ENCODE measurements at places on chromosomes 4 and X. TPM values are rescaled to one million over a fixed set of nuclear protein-coding genes. Genes with fewer than 3 reads are reported as not detected.

USP51 gene
- total RNA-seq: 0.17 TPM

DNA sequence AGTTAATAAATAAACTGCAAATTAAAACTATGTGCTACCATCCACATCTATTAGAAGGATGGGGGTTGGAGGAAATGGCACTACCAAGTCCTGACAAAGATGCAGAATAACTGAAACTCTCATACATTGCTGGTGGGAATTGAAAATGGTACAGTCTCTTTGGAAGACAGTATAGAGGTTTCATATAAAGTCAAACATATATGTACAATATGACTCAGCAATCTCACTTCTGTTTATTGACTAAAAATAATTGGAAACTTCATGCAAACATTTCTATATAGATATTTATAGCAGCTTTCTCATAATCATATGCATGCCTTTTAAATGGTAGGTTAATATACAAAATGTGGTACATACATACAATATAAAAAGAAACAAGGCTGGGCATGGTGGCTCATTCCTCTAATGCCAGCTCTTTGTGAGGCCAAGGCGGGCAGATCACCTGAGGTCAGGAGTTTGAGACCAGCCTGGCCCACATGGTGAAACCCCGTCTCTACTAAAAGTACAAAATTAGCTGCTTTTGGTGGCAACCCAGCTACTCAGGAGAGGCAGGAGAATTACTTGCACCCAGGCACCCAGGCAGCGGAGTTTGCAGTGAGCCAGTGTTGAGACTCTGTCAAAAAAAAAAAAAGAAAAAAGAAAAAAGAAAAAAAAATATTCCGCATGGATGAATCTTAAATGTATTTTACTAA lies 225.0 kb upstream of the CXXC4 start:
- no peaks in the 10 kb centered on the region for H3K4me1 ChIP-seq
- DNase-seq: no peak
- no peaks in the 10 kb centered on the region for H3K36me3 ChIP-seq
- no peak overlapping the region for H3K4me3 ChIP-seq
- no peak overlapping the region for H3K27ac ChIP-seq

GRCh38 chr4:77148078-77148477 lies 8.9 kb upstream of the CCNG2 start:
- H3K27ac ChIP-seq: no peak overlapping the region
- H3K36me3 ChIP-seq: no peaks in the 10 kb centered on the region
- H3K27me3 ChIP-seq: no peaks in the 10 kb centered on the region
- H3K4me1 ChIP-seq: peaks cover 26% of the 10 kb centered on the region

DNA sequence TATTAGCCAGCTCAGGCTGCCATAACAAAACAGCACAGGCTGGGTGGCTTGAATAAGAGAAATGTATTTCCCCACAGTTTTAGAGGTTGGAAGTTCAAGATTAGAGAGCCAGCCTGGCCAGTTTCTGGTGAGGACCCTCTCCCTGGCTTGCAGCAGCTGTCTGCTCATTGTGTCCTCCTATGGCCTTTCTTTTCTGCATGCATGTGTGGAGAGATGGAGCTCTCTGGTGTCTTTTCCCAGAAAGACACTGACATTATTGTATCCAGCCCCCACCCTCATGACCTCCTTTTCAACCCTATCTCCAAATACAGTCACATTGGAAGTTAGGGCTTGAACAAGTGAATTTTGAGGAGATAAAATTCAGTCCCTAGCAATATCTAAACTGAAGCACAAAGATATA lies 263.8 kb upstream of the PABPC4L start:
- no peaks in the 10 kb centered on the region for H3K4me1 ChIP-seq
- no peak overlapping the region for H3K27ac ChIP-seq
- no peak for DNase-seq
- H3K4me3 ChIP-seq: no peak overlapping the region

DNA sequence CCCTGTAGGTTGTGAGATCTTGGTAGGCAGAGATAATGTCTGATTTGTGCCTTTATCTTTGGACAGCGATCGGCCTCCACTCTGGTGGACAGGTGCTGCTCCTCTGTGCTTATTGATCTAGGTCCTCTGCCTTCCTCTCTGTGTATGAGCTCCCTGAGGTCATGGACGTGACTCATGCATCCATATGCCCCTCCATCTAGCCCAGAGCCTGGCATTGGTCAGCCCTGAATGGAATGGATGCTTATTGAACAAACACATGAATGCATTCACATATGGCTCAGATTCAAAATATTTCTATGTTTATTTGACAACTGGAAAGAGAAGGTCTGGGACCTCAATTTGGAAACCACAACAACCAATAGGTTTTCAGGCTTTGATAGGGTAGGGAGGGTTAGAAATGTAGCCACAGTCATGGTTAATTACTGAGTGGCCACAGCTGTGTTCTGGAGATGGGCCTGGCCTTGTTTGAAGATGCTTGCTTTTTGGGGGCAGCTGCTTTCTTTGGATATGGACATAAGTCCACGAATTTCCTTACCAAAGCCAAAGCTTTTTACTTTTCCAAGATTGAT lies 76.2 kb downstream of the SEL1L3 start:
- no peak overlapping the region for H3K27ac ChIP-seq
- no peaks in the 10 kb centered on the region for H3K27me3 ChIP-seq
- H3K4me1 ChIP-seq: no peaks in the 10 kb centered on the region
- no peak for DNase-seq
- no peak overlapping the region for H3K4me3 ChIP-seq

DNA sequence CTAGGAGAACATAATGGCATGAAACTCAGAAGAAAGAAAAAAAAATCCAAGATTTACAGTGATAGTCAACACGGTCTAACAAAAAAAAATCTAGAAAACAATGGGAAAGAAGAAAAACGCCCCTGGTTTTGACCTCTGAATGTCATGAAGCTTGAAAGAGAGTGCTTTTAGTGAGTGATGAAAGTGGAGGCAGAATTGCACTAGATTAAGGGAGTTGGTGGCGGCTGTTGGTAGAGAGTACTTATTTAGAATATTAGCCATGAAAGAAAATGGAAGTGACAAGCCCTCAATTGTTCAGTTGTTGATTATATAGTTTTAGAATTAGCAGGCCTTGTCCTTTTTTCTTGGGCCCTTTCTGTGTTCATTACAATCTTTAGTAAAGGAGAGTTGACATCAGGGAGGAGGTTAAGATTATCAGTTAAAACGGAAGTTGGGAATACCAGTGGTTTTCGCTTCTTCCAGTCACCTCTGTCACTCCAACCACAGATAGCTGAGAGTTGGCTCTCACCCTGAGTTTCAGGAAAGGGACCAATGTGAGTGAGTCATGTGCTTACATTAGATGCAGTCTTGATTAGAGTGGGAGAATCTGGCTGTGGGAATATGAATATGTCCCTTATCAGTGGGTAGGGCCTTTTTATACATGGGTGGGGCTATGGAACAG lies 29.7 kb downstream of the EREG start:
- H3K27ac ChIP-seq: peak overlapping the region; percentile 55
- H3K4me3 ChIP-seq: no peak overlapping the region
- H3K27me3 ChIP-seq: no peaks in the 10 kb centered on the region
- peaks cover 19% of the 10 kb centered on the region for H3K4me1 ChIP-seq

DNA sequence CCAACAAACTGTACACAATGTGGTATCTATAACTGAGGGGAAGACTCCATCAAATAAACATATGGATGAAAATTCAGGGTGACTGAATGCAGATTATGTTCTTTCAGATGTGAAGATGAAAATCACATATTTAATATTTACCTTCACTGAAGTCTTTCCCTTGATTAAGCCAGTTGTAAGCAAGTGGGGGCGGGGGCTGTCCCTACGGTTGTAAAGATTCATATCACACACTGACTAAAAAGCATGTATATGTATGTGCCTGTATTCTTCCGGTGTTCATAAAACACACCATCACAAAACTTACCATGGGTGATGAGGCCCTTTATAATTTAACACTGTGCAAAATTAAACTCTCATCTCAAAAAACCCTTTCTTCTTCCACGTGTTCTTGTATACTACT lies 1.3 kb downstream of the TAB3 start:
- peak overlapping the region; percentile 87 for H3K27ac ChIP-seq
- H3K36me3 ChIP-seq: peaks cover 7% of the 10 kb centered on the region
- no peak for DNase-seq
- peaks cover 14% of the 10 kb centered on the region for H3K4me1 ChIP-seq
- H3K4me3 ChIP-seq: peak overlapping the region; percentile 89
- H3K27me3 ChIP-seq: peaks cover 33% of the 10 kb centered on the region

CLNK gene
- not detected for total RNA-seq

PCDH10 gene
- total RNA-seq: not detected

MEPE gene
- not detected for total RNA-seq

GRCh38 chrX:12978205-12979025 lies 3.5 kb downstream of the TMSB4X start:
- H3K4me3 ChIP-seq: no peak overlapping the region
- peaks cover 10% of the 10 kb centered on the region for H3K4me1 ChIP-seq
- H3K36me3 ChIP-seq: peaks cover 29% of the 10 kb centered on the region
- H3K27ac ChIP-seq: no peak overlapping the region
- peak; percentile 30 for DNase-seq
- H3K27me3 ChIP-seq: peaks cover 18% of the 10 kb centered on the region

GRSF1 gene
- total RNA-seq: 69.3 TPM

- no peaks in the 10 kb centered on the region for H3K36me3 ChIP-seq
- H3K27me3 ChIP-seq: peaks cover 59% of the 10 kb centered on the region
- H3K27ac ChIP-seq: no peak overlapping the region
- H3K4me3 ChIP-seq: no peak overlapping the region
- no peaks in the 10 kb centered on the region for H3K4me1 ChIP-seq
Measured at GRCh38 chr4:173821036-173821435, 291.0 kb upstream of the HAND2 start.

DNA sequence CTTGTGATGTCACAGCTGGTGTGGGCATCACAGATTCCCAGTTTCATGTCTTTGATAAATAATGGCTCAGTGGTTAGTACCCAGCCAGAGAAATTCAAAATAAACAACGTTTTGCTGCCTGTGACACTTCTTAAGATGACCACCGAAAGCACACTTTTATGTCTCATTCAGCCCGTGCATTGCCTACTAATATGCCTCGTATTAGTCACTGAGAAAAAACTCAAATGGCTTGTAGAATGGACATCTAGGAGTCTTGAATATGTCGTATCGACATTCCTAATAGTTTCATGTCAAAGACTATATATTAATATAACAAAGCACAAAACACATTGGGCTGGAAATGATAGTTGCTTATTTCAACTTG lies 103.9 kb upstream of the FAT1 start:
- no peak overlapping the region for H3K27ac ChIP-seq
- no peaks in the 10 kb centered on the region for H3K27me3 ChIP-seq
- peaks cover 19% of the 10 kb centered on the region for H3K4me1 ChIP-seq
- H3K4me3 ChIP-seq: no peak overlapping the region

POLA1 gene
- 9.8 TPM for total RNA-seq

All from MCF 10A (cell line).